ENCODE measurements at places on chromosomes 7 and 10.

DNA sequence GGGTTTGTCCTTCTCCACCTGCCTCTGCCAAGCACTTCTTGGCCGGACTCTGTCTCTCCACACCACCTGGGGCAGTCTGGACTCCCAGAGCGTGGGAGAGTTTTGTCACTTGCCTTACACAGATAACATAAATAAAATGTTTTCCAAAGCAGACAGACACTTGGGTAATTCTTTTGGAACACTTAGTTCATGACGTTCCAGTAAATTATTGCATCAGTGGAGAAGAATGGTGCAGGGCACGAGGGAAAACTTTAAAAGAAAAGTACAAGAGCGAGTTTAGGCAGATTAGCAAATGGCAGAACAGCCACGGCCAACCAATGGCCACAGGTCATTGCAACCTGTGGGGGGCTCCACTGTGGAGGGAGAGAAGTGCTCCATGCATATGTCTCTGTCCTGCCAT is 170.6 kb upstream of the GRB10 start:
- DNase-seq, result no peak

- DNase-seq, result no peak
These were observed 243.2 kb upstream of the SLC26A5 start for GRCh38 chr7:103689255-103689654.

- DNase-seq, result no peak
These were observed 202.0 kb upstream of the DGKB start for GRCh38 chr7:15104411-15105092.

DNA sequence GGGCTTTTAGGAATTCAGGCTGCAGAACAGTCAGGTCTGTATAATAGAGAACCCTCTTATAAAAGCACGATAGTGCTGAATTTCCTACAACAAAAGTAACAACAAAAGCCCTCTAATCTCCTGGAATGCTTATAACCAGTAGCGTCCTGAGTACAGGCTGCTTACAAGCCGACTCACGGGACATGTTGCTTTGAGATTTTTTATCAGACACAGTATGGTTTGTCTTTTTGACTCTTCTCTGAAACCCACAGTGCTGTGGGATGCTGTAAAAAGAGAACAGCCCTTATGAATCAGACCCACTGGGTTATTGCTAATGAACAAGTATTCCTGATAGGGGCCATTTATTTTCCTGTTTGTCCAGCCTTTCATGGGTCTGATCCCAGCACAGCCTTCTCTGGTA is 59.4 kb downstream of the PLPP4 start:
- no peak for DNase-seq

DNA sequence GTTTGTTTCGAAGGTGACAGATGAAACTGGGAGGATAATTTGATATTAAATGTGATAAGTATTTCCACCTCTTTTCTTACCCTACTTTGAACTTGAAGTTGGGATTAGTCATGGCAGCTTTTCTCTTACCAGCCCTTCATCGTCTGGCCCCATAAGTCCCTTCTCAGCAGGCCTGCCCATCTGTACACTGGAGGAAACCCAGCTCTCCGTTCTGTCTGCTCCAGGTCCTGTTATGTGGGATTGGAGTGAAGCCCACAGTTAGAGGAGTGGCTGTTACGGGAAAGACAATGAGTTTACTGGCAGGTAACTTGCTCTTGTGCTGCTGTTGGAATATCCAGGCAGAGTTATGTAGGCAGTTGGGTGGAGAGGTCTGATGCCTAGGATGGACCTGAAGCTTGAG is 127.3 kb downstream of the CAMK1D start:
- DNase-seq, result no peak

DNA sequence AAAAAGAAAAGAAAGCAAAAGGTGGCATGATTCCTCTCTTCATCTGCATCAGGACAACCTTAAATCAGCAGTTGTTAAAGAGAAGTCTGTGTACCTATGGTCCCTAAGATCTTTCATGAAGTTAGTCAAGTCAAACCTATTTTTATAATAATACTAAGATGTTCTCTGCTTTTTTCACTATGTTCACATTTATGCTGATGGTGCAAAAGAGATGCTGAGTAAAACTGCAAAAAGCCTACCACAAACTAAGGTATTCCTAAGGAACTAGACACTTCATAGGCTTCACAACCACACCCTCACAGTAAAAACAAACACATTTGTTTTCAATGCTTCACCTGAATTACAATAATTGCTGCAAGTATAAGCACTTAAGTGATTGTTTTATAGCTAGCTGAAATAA is 43.3 kb downstream of the SLC16A9 start:
- DNase-seq, result no peak

- no peak for DNase-seq
These were observed 87.2 kb downstream of the MDFIC start for GRCh38 chr7:115009139-115009538.

DNA sequence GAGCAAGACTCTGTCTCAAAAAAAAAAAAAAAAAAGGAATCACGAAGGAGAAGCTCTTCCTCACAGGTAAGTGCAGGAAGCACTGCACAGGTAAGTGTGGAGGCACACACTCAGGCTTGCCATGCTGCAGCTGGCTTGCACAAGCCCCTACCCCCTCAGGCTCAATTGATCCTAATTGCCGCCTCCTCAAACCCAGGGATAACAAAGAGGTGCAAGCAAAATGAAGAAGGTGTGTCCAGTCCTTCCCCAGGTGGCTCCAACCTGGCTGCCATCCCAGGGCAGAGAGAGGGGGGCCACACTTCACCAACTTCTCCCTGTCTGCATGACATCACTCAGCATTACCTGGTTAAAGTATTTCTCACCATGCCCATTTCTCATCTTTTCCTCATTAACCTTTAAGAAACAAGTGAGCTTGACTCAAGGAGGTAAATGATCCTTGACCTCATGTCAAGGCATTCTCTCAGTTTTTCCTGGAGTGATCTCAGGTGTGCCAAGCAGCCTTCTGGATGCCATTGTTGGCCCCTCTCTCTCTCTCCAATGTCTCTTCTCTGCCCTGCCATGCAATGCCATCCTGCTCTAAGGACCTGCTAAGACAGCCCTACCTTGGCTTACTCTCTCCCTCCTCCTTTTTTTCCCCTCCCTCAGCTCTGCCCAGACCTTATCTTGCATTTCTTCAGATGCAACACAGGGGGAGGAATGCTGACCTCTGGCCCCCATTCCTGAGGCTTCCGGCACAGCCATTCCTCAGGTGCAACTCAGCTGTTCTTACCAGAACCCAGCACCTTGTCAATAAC is 13.0 kb upstream of the TRPV6 start:
- DNase-seq, result no peak

DNA sequence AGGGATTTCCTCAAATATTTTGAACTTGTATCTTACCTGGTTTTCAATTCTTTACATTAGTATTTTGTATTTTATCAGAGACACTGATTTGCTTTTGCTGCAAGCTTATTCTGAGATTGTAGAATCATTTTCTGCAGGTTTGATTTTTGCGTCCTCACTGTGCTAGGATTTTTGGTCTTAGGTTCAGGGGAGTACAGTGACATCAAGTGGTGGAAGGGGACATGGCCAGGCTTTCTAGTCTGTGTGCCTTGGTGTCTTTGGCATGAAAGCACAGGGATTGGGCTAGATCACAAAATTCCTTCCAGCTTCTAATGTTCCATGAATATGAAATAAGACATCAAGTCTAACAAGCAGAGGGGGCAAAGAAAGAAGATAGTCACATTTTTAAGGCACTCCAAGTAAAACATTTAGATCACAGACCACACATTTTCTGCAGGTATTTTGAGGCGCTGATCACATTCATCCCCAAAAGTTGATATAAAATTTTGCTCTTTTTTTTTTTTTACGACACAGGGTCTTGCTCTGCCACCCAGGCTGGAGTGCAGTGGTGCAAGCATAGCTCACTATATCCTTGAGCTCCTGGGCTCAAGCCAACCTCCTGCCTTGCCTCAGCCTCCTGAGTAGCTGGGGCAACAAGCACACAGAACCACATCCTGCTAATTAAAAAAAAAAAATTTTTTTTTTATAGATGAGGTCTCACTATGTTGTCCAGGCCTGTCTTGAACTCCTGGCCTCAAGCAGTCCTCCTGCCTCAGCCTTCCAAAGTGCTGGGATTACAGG is 124.4 kb downstream of the PON1 start:
- no peak for DNase-seq

DNA sequence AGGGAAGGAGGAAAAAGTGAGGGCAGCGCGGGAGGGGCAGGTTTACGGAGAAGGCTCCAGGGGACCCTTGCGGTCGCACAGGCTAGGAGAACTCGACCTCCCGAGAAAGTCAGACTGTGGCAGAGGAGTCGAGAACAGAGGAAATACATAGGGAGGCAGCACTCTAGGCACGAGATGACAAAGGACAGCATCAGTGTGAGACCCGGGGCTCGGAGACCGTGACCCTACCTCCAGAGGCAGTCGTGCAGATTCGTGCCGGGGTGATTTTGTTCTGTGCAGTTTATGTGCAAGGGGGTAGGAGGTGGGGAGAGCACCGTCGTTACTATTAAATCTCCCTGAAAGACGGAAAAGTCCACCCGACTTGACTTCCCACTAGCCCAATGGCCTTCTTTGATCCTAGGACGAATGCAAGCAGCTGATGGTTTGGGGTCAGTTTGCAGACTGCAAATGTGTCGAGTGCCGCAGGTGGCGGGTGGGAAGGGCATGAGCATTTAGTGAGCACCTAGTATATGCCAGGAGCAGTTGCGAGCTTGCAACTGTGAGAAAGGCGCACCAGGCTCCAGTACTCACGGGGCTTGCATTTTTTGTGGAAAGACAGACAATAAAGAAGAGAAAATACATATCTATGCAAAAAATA is 674 bp upstream of the OSBPL3 start:
- no peak for DNase-seq

- no peak for DNase-seq
These were observed 194.0 kb upstream of the PRPS1L1 start for GRCh38 chr7:18221377-18222293.

DNA sequence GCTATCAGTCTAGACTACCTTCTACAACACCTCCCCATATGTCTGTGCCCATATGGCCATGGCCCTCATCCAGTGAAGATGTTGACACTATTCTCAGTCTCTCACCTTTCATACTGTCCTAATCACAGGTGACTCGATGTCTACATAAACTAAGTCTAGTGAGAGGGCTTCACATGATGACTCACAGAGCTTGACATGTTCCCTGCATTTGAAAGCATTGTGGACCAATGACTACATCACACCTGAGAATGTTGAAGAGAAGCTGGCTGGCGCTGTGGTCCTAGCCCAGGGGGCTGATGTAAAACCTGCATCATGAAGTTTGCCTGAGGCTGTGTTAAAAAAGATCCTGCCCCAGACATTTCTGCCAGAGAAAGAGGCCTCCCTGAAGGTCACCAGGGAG is 167.2 kb downstream of the NPSR1 start:
- no peak for DNase-seq

- no peak for DNase-seq
These were observed 737.2 kb upstream of the IGFBP3 start for GRCh38 chr7:46658281-46658680.
